Fibroblast of skin of right quadriceps (primary cell): ENCODE measurements at places on chromosomes 13 and 19.

DNA sequence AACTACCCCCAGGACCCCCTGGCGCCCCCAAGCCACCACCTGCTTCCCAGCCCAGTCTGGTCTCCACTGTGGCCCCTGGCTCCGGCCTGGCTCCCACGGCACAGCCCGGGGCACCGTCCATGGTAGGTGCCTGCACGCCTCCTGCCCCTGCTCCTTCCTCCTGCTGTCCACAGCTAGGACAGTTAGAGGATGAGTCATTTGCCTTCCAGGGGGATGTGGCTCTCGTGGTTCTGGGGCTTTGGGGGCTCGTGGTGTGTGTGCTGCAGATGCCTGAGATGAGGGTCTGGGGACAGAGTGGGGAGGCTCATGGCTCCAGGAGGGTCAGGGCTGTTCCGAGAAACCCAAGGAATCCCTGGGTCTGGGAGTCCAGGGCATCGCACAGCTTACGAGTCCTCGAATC, 12.7 kb downstream of the MED25 start:
- DNase-seq, result no peak

DNA sequence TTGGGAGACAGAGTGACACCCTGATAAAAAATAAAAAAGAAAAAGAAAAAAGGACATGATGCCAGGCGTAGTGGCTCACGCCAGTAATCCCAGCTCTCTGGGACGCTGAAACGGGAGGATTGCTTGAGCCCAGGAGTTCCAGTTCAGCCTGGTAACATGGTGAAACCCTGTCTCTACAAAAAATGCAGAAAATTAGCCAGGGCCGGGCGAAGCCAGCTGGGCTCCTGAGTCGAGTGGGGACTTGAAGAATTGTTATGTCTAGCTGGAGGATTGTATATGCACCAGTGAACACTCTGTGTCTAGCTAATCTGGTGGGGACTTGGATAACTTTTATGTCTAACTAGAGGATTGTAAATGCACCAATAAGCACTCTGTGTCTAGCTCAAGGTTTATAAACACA, 32.3 kb downstream of the TMPRSS9 start:
- no peak for DNase-seq

DNA sequence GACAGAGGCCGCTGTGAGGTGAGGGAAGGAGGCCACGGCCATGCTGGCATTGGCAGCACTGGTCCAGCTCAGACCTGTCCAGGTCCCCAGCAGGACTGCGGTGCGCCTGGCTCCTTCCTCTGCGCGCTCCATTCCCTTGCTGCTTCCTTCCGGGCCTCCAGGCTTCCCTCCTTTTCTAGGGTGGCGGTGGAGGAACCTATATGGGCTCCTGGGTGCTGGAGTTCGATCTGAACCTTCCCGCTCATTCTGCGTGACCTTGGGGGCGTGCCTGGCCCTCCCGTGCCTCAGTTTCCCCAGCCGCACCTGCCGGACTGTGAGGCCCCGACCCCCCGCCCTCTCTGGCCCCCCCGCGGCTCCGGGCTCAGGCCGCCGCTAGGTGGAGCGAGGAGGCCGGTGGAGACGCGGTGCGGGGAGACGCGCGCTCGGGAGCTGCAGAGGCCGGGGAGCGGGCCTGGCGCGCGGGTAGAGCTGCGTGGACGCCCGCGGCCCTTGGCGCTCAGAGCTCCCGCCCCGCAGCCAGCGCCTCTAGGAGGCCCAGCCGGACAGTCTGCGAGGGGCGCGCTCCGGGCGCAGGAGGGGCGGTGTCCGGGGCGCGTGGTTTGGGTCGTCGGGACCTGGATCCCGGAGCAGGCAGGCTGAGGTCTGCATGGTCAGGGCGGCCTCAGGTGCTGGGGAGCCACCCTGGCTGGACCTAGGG, 29.9 kb downstream of the EFNA2 start:
- DNase-seq, result peak; percentile 39

DNA sequence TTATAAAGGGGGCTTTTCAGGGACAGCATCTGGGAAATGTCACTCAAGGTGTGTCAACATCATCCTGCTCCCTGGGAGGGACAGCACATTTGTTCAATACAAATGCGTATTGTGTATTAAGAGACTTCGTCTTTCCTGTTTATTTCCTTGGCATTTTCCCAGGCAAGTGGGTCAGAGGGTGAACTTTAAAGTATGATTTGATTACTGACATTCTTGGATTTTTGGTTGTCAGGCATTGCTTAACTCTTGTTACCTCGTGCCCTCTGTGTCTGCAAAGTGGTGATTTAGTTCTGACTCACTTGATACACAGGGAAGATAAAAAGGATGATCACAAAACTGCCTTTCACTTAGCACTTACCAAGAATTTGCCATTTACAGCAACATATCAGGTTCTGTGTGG, 292.7 kb downstream of the SUCLA2 start:
- DNase-seq, result peak; percentile 59
